Mesendoderm (in vitro differentiated cells): ENCODE measurements at places on chromosomes 7 and 10.

DNA sequence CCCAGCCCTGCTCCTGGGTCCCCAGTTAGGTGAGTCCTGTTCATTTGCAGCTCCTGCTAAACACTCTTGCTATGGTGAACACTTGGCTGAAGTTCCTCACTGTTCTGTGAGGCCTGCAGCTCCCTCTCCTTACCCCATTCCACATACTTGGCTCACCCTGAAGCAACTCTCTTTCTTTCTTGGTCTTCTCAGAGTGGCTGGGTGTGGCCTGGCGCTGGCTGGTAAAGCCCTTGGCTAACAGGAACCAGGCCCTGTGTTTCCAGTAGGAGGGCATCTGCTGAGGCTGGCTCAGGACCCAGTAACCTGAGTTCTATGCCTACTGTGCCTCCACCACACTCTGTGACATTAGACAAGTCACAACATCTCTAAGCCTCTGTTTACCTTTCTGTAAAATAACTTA is 53.1 kb upstream of the COL13A1 start:
- no peak overlapping the region for H3K27ac ChIP-seq
- H3K4me1 ChIP-seq = peaks cover 3% of the 10 kb centered on the region

- no peaks in the 10 kb centered on the region for H3K36me3 ChIP-seq
- H3K27me3 ChIP-seq = no peaks in the 10 kb centered on the region
- H3K4me1 ChIP-seq = peaks cover 5% of the 10 kb centered on the region
- H3K4me3 ChIP-seq = no peak overlapping the region
- DNase-seq = no peak
Measured at GRCh38 chr10:88913788-88914187, 33.7 kb downstream of the STAMBPL1 start.

DNA sequence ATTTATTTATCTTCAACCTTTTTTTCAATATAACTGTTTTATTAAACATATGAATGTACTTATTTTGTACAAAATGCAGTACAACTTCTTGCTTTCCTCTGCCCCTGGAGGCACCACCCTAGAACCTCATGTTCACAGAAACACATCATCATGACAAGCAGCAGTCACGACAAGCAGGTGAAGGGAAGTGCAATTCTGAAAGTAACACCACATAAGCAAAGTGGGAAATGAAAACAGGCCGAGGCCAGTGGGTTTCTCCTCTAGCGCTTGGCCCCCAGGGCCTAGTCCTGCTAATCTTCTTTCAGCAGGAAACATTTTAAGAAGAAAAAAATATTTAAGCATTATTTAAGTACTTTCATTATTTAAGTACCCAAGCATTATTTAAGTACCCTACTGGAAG is 598.1 kb downstream of the SH2D4B start:
- no peak for DNase-seq
- no peak overlapping the region for H3K4me3 ChIP-seq
- H3K36me3 ChIP-seq = no peaks in the 10 kb centered on the region
- H3K27me3 ChIP-seq = no peaks in the 10 kb centered on the region

GRCh38 chr7:732556-732955 is 5.5 kb upstream of the PRKAR1B start:
- DNase-seq = no peak
- H3K27ac ChIP-seq = no peak overlapping the region
- H3K36me3 ChIP-seq = peaks cover 6% of the 10 kb centered on the region
- H3K27me3 ChIP-seq = no peaks in the 10 kb centered on the region

DNA sequence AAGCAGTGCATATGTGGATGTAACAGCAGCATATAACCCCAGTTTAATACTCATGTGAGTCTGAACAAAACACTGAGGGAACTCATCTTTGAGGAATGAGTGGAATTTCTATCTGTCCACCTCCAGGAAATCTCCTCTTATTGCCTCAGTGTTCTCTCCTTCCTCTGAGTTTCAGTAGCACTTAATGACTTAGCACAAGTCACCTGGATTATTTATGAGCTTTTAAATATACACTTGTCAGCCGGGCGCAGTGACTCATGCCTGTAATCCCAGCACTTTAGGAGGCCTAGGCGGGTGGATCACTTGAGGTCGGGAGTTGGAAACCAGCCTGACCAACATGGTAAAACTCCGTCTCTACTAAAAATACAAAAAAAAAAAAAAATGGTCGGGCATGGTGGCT is 4.3 kb downstream of the LRRC20 start:
- DNase-seq = peak; percentile 46
- H3K27ac ChIP-seq = no peak overlapping the region
- peaks cover 1% of the 10 kb centered on the region for H3K27me3 ChIP-seq
- no peaks in the 10 kb centered on the region for H3K36me3 ChIP-seq
- peaks cover 7% of the 10 kb centered on the region for H3K4me1 ChIP-seq

GRCh38 chr7:143321734-143322133 is 5.8 kb downstream of the CLCN1 start:
- peak; percentile 49 for DNase-seq
- H3K27ac ChIP-seq = no peak overlapping the region
- H3K27me3 ChIP-seq = no peaks in the 10 kb centered on the region
- no peaks in the 10 kb centered on the region for H3K36me3 ChIP-seq

GRCh38 chr10:113617086-113617485 is 46.8 kb downstream of the NRAP start:
- no peak overlapping the region for H3K27ac ChIP-seq
- H3K27me3 ChIP-seq = no peaks in the 10 kb centered on the region
- H3K4me1 ChIP-seq = peaks cover 1% of the 10 kb centered on the region
- DNase-seq = no peak
- no peaks in the 10 kb centered on the region for H3K36me3 ChIP-seq
- H3K4me3 ChIP-seq = no peak overlapping the region

DNA sequence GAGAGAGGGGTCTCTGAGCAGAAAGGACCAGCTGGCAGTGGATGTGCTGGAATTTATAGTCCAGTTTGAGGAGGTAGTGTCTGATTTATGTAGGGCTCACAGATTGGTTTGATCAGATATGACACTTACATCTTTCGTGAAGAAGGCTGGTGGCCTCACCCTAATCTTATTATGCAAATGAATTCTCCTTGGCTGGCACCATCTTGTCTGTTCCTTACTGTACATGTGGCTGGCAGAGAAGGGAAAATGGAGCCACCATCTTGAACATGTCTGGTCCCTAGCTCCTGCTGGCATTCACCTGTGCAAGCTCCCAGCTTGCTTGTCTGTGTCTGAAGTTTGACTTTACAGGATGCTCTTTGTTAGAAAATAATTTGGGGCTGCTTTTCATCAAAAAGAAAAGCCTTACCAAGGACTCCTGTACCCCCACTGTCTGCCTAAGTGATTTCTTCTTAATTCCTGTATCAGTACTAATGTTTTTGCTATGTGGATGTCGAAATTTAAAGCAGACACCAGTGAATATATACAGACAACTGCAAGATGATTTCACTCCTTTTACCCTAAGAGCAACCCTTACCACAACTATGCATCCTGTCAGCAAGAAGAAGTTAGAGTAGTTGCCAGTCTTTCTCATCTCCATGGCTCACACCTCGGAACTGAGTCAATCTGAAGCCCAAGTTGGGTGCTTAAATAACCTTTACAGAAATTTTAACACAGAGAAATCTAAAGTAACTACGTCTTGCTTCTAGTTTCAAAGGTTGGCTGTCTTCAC is 322.0 kb upstream of the SEMA3D start:
- no peak overlapping the region for H3K27ac ChIP-seq
- no peaks in the 10 kb centered on the region for H3K27me3 ChIP-seq
- DNase-seq = no peak

DNA sequence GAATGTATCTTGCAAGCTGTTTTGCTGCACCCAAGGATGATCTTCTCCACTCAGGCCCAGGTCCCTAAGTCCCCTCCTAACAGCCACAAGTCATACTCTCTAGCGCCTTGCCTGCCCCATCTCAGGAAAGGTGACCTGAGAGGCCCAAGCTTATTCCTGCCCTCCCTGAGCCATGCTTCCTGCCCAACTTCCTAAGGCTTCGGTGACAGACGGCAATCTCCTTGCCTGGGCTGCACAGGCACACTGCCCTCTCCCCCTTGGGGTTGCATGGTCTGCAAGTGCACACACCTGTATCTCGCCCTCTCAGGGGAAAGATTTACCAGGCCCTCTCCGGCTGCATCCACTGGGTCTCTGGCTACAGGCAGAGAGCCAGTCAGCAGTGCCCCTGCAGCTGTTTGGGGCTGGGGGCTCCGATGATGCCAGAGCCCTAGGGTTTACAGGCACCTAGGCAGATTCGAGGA is 771 bp upstream of the ADIRF start:
- H3K27ac ChIP-seq = no peak overlapping the region
- no peaks in the 10 kb centered on the region for H3K36me3 ChIP-seq
- no peaks in the 10 kb centered on the region for H3K27me3 ChIP-seq

DNA sequence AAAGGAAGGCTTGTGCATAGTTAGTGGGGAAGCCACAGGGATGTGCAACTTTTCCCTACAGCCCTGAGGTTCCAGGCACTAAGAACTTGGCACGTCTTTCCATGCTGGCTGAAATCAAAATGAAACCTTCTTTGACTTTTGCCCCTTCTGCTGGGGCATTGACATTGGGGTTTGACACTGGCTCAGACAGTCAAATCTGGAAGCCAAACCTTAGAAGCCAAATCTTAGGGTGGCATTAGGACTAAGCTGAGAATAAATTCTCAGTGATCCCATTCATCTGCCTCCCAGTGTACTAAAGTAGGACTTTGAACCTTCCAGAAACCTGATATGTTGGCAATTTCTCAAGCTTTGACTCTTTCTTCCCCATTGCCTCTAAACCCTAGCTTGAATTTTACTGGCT is 31.3 kb upstream of the INSYN2A start:
- no peaks in the 10 kb centered on the region for H3K4me1 ChIP-seq
- no peaks in the 10 kb centered on the region for H3K36me3 ChIP-seq
- no peak overlapping the region for H3K4me3 ChIP-seq
- no peak overlapping the region for H3K27ac ChIP-seq
- H3K27me3 ChIP-seq = no peaks in the 10 kb centered on the region
- no peak for DNase-seq

- H3K27ac ChIP-seq = no peak overlapping the region
- H3K36me3 ChIP-seq = no peaks in the 10 kb centered on the region
- no peak for DNase-seq
- no peak overlapping the region for H3K4me3 ChIP-seq
- H3K4me1 ChIP-seq = no peaks in the 10 kb centered on the region
- H3K27me3 ChIP-seq = no peaks in the 10 kb centered on the region
Measured at GRCh38 chr7:155416646-155417380, 41.1 kb upstream of the EN2 start.

DNA sequence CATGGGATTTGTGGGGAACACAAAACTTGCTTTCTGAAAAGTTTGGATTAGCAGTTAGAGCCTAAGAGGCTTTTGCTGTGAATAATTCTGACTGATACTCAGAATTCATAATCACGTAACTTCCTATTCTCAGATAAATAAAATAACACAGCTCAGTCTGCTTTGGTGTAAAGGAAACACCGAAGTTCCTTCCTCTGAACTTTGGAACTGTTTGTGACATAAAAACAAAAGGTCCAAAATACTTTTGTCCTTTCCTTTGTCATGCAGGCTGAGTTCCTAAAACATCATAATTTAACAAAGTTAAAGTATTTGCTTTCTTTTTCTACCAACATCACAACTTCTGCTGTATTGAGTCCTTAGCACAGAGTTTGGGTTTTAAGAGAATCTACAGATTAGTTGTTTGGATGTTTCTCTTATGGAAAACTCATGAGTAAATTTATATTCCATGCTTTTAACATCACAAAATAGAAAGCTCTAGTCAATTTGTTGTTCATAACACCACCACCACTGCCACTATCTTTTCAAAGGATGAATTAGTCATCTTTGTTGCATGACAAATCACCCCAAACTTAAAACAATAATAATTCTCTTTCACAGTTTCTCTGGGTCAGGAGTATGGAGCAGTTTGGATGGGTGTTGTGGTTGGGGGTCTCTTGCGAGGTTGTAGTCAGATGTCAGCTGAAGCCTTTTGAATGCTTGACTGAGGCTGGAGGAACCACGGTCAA is 123.4 kb downstream of the REEP3 start:
- no peak overlapping the region for H3K4me3 ChIP-seq
- H3K36me3 ChIP-seq = no peaks in the 10 kb centered on the region
- H3K27me3 ChIP-seq = no peaks in the 10 kb centered on the region
- DNase-seq = no peak
- no peak overlapping the region for H3K27ac ChIP-seq

- no peaks in the 10 kb centered on the region for H3K36me3 ChIP-seq
- no peak overlapping the region for H3K27ac ChIP-seq
- no peak for DNase-seq
- H3K27me3 ChIP-seq = peaks cover 2% of the 10 kb centered on the region
- no peaks in the 10 kb centered on the region for H3K4me1 ChIP-seq
Measured at GRCh38 chr7:48497521-48497920, 326.3 kb downstream of the ABCA13 start.

DNA sequence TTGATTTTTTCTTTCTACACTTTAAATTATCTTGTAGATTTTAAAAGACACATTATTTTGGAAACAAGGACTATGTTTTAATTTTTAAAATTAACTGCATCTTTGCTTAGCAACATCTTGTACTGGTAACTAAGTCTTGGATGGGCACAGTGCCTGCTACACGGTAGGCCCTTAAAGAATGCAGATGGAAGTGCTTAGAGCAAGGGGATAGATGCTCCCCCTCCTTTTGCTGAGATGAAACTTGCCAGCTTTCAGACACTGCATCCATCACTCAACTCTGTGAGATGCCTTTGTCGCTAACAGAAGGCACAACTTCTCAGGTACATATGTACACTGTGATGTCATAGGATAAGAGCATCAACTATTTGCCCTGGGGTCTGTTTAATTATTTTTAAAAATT is 103.9 kb downstream of the LRRC18 start:
- no peak for DNase-seq
- H3K36me3 ChIP-seq = no peaks in the 10 kb centered on the region

DNA sequence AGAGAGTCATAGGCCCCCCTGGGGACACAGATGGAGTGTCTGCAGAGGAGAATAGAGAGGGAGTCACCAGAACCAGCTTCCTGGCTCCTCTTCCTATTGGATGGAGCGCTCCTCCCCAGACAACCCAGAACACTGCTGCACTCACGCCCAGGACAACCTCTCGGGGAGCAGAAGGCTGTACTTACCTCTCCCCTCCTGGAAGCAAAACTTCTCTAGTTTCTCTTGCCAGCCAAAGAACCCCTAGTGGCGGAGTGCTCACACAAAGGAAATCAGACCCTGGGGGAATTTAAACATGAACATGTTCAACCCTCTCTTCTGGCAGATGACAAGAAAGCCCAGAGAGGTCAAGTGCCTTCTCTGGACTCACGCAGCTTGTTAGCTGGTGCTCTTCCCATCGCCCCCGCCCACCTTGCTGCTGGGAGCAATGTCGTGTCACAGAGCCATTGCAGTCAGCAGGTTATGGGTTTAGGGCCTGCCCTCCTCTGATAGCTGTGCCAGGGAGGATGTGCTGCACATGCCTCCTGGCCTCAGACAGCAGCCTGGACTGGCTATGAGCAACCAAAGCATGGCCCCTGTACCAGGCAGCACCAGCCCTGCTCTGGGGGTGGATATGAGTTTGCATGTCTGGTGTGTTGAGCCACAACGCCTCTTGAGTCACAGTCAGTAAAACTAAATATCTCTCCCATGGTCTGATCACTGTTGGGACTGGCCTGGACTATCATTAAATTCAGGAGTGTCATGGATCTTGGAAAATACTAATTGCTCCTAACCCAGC is 84.4 kb downstream of the SLIT1 start:
- no peaks in the 10 kb centered on the region for H3K27me3 ChIP-seq
- H3K4me1 ChIP-seq = no peaks in the 10 kb centered on the region
- H3K4me3 ChIP-seq = no peak overlapping the region
- no peaks in the 10 kb centered on the region for H3K36me3 ChIP-seq
- no peak overlapping the region for H3K27ac ChIP-seq
